ENCODE measurements at places on chromosomes 7 and 10. TPM values are rescaled to one million over a fixed set of nuclear protein-coding genes. Genes with fewer than 3 reads are reported as not detected.
A peak's percentile ranks its signal among the peaks of the same experiment; 100 is the strongest.

The NPC1L1 gene
- total RNA-seq = not detected

The SMKR1 gene
- total RNA-seq = 11.6 TPM

The ARPC1B gene
- 238 TPM for total RNA-seq

The KCNIP2 gene
- 0.96 TPM for total RNA-seq

The ITGB8 gene
- total RNA-seq = 0.27 TPM

The ANKRD22 gene
- total RNA-seq = not detected

The NFKB2 gene
- total RNA-seq = 323 TPM

The C7orf57 gene
- total RNA-seq = 0.66 TPM

The CTAGE8 gene
- total RNA-seq = 0.58 TPM

The CASP2 gene
- 107 TPM for total RNA-seq

GRCh38 chr7:128940494-128941322 lies 3.0 kb downstream of the IRF5 start:
- H3K27me3 ChIP-seq = peaks cover 14% of the 10 kb centered on the region
- peak; percentile 48 for DNase-seq
- no peaks in the 10 kb centered on the region for H3K36me3 ChIP-seq
- H3K4me3 ChIP-seq = no peak overlapping the region

DNA sequence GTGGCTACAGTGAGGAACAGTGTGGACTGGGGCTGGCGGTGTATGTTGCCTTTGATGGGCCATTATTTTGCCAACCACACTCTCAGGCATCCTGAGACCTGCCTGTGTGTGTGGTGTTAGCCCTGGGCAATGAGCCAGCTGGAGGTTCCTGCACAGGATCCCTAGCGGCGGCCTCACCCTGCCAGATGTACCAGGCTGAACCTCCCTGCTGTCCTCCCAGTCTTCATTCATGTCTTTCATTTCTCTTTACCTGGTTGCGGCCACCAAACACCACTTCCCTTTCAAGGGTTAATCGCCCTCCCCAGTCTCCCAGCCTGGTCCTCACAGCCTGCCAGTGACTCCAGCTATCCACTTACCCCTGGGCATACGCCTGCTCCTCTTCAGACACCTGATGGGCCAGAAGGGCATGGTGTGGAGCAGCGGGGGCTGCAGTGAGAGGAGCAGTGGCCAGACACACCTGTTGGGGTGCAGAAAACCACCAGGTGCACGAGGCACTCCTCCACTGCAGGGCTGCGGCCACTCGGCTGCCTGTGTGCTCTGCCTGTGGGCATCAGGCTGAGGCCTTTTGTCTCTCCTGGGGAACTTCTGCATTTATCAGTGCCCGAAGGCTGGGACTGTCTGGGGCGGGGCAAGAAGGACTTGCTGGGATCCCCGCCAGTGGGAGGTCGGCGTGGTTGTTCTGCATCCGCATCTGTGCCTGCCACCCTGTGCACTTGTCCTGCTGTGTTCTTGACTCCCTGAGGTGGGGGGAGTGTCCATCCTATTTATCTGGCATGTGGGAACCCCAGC lies 111.6 kb downstream of the ARHGAP22 start:
- no peak overlapping the region for H3K4me3 ChIP-seq
- no peaks in the 10 kb centered on the region for H3K36me3 ChIP-seq
- no peak overlapping the region for H3K27ac ChIP-seq
- no peak for DNase-seq
- no peaks in the 10 kb centered on the region for H3K27me3 ChIP-seq
- H3K4me1 ChIP-seq = no peaks in the 10 kb centered on the region

DNA sequence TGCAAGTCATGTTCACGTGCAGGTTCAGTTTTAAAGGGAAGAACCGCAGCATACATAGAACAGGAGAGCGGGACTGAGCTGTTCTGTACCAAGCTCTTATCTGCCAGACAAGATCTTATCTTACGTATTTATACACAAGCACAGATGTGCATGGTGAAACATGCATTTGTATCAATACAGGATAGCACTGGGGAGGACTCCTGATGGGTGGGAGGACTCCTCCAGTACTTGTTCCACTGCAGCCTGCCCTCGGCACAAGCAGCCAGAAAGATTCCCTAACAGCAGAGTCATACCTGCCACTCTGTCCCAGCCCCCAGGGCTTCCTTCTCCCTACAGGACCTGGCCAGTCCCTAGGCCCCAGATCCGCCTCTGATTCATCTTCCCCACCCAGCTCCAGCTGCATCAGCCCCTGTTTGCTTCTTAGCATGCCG lies 13.2 kb upstream of the PRKCQ start:
- peaks cover 87% of the 10 kb centered on the region for H3K4me1 ChIP-seq
- DNase-seq = no peak
- no peak overlapping the region for H3K27ac ChIP-seq
- no peak overlapping the region for H3K4me3 ChIP-seq
- H3K36me3 ChIP-seq = peaks cover 14% of the 10 kb centered on the region

DNA sequence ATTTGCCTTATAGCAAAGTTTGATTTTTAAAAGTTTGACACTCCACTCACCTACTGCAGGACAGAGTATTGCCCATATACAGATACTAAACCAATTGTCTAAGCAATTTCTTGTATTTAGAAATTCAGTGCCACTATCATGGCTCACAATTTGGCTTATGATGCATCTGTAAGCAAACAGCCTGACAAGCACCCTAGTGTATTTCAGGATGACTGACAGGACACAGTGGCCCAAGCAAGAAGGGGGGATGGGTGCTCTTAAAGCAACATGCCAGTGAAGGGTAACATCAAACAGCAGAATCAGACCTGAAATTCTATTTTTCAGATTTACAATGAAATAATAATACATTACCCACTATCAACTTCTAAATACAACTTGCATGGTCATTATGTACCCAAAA lies 30.5 kb downstream of the CTNNA3 start:
- no peaks in the 10 kb centered on the region for H3K36me3 ChIP-seq
- DNase-seq = no peak
- H3K27me3 ChIP-seq = no peaks in the 10 kb centered on the region
- no peak overlapping the region for H3K27ac ChIP-seq
- no peak overlapping the region for H3K4me3 ChIP-seq

DNA sequence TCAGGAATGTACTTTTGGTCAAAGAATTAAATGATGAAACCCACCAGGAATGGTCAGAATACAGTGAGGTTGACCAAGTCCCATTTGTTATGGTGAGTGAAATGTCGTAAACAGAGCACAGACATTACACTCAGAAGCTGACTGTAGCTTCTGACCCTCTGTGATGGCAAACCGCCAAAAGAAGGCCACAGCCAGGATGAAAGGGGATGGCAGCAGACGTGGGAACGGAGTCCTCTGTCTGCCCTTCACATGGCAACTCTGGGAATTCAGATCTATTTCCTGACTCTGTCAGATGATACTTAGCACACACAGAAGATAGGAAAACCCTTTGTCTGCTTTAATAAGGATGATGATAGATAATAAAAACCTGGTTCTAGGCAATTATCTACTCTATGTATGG lies 757.1 kb downstream of the SORCS3 start:
- no peaks in the 10 kb centered on the region for H3K4me1 ChIP-seq
- H3K4me3 ChIP-seq = no peak overlapping the region
- no peaks in the 10 kb centered on the region for H3K27me3 ChIP-seq

- no peak for DNase-seq
- H3K27me3 ChIP-seq = no peaks in the 10 kb centered on the region
- H3K27ac ChIP-seq = no peak overlapping the region
- H3K4me1 ChIP-seq = peaks cover 6% of the 10 kb centered on the region
- peak overlapping the region; percentile 68 for H3K4me3 ChIP-seq
- H3K36me3 ChIP-seq = no peaks in the 10 kb centered on the region
These were observed 621 bp upstream of the MORN4 start for GRCh38 chr10:97633921-97634320.

DNA sequence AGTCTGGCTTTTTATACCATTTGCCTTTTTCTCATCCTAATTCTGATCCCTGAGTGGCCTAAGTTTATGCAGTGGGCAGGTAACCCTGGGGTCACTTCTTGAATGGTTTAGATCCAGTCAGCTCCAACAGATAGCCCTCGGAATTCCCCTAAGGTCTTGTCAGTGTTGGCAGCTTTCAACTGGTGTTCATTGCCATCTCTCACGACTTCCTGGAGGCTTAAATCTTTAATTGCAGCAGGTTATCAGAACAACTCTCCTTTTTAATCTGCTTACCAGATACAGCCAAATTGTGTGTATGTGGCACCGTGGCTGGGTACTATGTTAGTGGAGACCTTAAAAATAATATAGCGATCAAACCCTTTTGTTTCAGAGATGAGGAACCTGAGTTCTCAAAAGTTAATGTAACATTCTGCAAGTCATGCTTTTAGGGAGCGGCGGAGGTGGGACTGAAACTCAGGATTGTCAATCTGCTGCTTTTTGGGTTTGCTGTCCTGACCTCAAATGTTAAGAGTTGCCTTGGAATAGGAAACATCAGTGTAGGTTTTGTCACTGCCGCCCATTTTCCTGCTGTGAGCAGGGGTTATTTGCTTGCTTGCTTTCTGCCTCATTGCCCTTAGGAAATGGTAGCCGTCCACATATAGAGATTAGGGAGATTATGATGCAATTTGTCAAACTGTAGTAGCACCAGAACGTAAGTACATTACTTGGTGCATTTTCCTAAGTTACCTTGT lies 818 bp downstream of the DLD start:
- H3K27ac ChIP-seq = peak overlapping the region; percentile 93
- DNase-seq = no peak
- peaks cover 40% of the 10 kb centered on the region for H3K4me1 ChIP-seq
- peaks cover 10% of the 10 kb centered on the region for H3K36me3 ChIP-seq
- no peaks in the 10 kb centered on the region for H3K27me3 ChIP-seq
- peak overlapping the region; percentile 86 for H3K4me3 ChIP-seq

- no peak for DNase-seq
- no peak overlapping the region for H3K27ac ChIP-seq
- H3K4me3 ChIP-seq = no peak overlapping the region
- no peaks in the 10 kb centered on the region for H3K36me3 ChIP-seq
These were observed 320.9 kb downstream of the WDR11 start for GRCh38 chr10:121171825-121172787.

DNA sequence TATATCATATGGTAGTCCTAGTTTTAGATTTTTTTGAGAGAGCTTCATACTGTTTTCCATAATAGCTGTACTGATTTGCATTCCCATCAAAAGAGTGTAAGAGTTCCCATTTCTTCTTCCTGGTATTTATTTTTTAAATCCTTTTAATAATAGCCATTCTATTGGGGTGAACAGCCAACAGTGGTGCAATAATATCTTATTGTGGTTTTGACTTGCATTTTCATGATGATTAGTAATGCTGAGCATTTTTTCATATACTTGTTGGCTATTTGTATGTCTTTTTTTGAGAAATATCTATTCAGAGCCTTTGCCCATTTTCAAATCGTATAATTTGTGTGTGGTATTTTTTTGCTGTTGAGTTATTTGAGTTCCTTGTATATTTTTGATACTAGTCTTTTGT lies 167.4 kb downstream of the FZD1 start:
- H3K36me3 ChIP-seq = no peaks in the 10 kb centered on the region
- no peaks in the 10 kb centered on the region for H3K27me3 ChIP-seq
- no peak overlapping the region for H3K27ac ChIP-seq
- no peak overlapping the region for H3K4me3 ChIP-seq
- no peaks in the 10 kb centered on the region for H3K4me1 ChIP-seq
- DNase-seq = no peak

DNA sequence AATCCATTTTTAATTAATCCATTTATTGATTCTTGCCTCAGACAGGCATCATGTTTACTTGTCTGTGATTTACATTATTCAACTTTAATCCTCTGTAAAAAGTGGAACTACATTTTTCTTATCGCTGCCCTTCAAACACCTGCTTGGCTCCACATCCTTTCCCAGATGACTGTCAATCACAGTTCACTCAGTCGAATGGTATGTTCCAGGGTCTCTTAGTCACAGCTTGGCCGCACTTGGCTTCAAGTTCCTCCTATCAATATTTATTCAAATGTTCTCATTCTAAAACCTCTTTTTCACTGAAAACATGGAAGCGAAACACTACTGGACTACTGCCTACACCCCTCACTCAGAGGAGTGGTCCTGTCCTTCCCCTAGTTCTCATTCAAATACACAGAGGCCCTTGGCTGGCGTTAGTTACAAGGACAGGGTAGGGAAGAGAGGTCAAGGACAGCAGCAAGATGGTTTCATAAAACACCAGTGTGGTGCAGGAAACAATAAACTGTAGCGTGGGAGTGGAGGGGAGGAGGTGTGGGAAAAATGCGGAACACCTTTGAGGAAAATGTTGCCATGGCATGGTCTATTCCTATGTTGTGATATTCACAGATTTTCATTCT lies 143.2 kb downstream of the USP6NL start:
- H3K4me1 ChIP-seq = no peaks in the 10 kb centered on the region
- no peaks in the 10 kb centered on the region for H3K27me3 ChIP-seq
- no peaks in the 10 kb centered on the region for H3K36me3 ChIP-seq

DNA sequence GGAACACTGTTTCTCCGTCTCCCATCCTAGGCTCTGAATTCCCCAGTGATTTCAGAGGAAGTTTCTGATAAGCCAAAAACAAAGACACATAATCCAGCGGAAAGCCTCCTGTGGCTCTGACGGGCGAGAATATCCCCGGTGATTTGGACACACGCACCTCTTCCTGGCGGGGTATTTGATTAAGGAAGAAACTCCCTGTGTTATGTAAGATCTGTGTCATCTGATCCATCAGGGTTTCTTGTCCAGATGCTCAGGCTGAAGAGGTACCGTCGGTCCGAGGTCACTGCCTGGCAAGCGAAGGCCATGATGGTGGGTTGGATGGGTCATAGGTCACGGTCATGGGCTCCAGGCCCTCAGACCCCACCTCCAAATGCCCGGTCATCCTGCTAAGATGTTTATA lies 39.6 kb upstream of the DNAJB6 start:
- peaks cover 14% of the 10 kb centered on the region for H3K4me1 ChIP-seq
- no peak for DNase-seq
- no peak overlapping the region for H3K27ac ChIP-seq
- no peaks in the 10 kb centered on the region for H3K36me3 ChIP-seq

DNA sequence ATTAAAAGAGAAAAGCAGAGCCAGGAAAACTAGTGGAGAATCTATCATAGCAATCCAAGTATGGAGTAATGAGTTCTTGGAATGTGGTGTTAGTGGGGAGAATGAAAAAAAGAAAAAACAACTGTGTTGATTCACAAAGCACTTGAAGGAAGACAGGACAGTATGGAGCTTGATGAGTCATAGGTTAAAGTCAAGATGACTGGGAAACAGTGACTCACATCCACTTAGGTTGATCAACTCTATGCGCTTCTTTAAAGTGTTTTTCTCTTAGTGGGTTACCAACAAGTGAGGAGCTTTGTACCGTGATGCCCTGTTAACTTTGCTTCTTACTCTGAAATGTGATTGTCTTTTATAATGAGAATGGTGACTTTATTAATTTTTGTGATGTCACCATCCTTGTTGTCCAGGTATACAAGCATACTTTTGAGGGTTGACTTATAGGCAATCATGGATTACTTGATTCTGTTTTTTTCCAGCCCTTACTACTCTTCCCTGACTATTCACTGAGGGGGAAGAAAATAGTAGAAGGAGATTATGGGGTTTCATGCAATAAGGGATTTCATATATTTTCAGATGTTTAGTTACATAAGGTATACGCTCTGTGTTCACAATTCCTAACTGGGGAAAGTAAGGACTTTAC lies 32.1 kb upstream of the MDFIC start:
- H3K36me3 ChIP-seq = no peaks in the 10 kb centered on the region
- no peak overlapping the region for H3K4me3 ChIP-seq
- H3K4me1 ChIP-seq = no peaks in the 10 kb centered on the region
- DNase-seq = no peak

- H3K27me3 ChIP-seq = no peaks in the 10 kb centered on the region
- no peak for DNase-seq
- no peak overlapping the region for H3K4me3 ChIP-seq
- H3K36me3 ChIP-seq = no peaks in the 10 kb centered on the region
- no peak overlapping the region for H3K27ac ChIP-seq
These were observed 513.4 kb downstream of the ANKRD7 start for GRCh38 chr7:118737935-118738334.

All from CD8-positive, alpha-beta memory T cell (primary cell).